Left ventricle myocardium inferior (tissue), 1 donor: ENCODE measurements at places on chromosomes 11 and 22.

GRCh38 chr22:17907748-17908051 lies 116.7 kb downstream of the MICAL3 start:
- DNase-seq, result no peak

GRCh38 chr11:72238040-72238450 lies 5.9 kb downstream of the PHOX2A start:
- no peak for DNase-seq

DNA sequence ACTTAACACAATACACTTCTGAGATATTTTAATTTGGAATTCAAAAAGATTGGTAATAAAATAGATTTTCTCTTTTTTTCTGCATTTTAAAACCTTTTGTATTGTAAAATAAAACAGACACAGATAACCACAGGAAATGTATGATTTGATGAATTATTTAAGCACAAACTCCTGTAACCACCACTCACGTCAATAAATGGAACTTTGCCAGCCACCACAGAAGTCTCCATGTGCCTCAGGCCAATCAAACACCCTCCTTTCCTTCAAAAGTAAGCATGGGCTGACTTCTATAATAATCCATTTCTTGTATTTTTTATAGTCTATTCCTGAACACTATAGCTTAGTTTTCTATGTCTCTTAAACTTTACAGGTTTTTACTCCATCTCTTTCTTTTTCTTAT lies 721.7 kb downstream of the DLG2 start:
- no peak for DNase-seq

- DNase-seq, result no peak
Observed at GRCh38 chr11:94758666-94759065, 9.5 kb upstream of the AMOTL1 start.

GRCh38 chr11:1017269-1018005 lies 19.1 kb downstream of the MUC6 start:
- no peak for DNase-seq

DNA sequence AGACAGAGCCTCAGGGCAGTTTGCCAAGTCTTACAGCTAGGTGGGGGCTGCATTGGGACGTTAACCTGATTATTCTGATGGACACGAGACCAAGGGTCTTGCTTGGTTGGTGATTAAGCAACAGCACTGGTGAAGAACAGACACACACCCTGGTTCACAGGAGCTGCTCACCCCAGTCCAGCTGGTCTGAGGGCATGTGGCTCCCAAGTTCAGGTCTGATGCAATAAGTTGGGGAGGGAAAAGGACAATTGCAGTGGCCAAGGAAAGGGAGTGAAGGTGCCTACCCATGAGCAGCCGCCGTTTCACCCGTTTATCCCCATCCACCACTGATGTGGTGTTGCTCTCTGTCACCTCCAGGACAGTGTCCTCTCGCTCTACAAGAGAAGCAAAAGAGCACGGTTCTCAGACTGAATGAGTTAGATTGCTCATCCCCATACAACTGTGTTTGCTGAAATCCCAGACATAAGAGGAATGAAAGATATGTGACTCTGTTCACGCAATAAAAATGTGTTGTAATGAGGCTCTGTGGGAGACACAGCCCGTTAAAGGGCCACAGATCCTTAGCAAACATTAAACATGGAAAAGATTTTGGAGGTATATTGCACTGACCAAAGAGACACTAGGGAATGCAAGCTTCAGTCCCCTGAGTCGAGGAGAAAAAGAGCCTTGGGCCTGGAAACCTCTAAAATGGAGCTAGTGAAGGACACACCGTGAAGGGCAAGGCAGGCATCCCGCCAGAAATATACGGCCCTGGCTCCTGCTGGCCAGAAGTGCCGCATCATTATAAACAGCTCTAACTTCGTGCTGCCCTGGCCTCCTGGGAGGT lies 25.6 kb downstream of the SCUBE2 start:
- no peak for DNase-seq

DNA sequence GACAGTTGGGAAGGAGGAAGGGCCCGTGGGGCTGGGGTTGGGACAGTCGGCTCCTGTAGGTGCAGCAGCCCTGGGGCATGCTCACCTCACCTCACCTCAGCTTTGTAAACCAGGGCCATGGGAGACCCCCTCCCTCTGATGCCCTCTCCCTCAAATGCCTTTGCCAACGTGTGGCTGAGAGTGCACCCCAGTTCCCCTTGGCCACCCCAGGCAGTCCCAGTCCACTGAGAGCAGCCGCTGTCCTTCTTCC lies 4.2 kb upstream of the NEAT1 start:
- peak; percentile 79 for DNase-seq

DNA sequence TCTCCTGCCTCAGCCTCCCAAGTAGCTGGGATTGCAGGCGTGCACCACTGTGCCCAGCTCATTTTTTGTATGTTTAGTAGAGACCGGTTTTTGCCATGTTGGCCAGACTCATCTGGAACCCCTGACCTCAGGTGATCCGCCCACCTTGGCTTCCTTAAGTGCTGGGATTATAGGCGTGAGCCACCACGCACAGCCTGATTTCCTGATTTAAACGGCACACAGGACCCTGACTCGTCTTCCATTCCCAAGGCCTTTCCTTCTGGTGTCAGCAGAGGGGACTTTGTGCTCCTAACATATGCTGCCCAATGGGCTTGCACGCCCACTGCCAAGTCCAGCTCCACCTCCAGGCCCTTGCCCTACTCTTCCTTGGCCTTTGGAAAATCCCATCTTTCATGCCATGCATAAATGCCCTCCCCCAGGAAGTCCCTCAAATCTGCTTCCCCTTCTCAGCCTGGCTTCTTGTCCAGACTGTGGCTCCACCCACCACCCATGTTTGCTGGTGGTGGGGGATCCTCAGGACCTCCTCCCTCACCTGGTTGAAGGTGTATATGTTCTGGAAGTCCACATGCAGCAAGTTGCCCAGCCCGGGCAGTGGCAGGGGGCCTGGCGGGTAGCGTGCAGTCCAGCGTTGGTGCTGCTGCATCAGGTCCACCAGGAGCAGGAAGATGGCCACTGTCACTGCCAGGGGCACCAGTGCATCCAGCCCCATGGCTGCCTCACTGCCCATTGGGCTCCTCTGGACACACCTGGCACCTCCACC lies 23.9 kb upstream of the CYP2D6 start:
- no peak for DNase-seq

- DNase-seq, result no peak
Observed at GRCh38 chr11:46099963-46100316, 21.3 kb downstream of the PHF21A start.
